ENCODE measurements at places on chromosomes 4 and X. TPM values are rescaled to one million over a fixed set of nuclear protein-coding genes. Genes with fewer than 3 reads are reported as not detected.

GRCh38 chr4:122329876-122330565 is 48.8 kb upstream of the ADAD1 start:
- DNase-seq = no peak

DNA sequence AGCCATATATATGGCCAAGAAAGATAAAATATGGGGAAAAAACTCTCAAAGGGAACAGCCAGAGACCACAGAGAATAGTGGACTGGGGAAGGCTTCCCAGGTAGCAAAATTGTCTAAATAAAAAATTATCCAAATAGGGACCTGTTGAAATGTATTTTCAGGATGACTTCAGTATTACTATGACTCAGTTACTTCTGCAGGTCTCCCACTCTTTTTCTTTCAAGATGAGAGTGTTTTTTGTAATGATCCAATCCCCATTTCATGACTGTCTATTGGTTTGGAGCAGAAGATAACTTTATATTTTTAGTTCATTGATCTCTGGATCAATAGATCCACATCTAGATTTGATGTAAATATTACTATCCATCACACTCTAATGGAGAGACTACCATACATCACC is 372.1 kb upstream of the EMCN start:
- DNase-seq = no peak

GRCh38 chr4:183556947-183557346 is 52.1 kb downstream of the ING2 start:
- DNase-seq = no peak

DNA sequence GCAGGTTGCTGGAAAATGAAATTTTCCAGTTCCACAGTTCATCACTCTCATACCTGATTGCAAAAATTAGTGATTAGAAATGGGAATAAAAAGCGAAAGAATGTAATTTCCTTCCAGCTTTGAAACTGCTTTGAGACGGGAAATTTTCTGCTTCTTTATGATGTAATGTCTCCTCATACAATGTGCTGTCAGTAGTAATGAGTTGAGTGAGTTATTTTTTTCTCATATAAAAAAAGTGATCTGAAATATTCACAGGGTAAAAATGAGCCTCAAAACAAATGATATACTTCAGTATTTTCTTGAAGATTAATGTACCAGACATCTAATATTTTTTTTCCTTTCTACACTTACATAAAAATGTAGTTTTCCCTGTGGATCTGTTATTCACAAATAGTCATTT is 179.1 kb upstream of the FAT4 start:
- DNase-seq = no peak

DNA sequence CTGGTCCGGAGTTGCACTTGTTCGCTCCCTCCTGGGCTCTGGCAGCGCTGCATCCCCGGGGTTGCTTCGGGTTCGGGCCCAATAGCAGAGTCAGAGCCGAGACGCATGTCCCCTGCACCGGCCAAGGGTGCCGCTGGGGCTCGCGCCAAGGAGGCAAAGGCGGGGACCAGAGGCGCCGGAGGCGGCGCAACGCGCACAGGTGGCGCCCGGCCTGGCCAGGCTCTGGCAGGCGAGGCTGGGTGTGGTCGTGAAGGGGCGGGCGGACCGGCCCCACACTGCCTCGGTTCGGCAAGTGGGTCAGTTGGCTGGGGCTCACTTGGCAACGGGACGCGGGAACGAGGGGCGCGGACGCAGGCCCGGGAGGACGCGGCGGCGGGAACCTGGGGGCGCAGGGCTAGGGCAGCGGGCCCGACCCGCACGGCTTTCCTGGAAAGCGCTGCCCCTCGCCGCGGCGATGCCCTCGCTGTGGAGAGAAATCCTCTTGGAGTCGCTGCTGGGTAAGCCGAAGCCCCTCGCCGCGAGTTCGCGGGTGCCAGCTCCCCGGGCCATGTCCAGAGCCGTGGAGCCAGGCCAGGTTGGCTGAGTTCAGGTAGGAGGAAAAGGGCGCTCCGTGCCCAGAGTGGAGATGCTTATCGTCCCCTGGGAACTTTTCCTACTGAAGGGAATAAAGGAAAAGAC is at the start of gene CWH43:
Gene CWH43 (plus strand): TSS at position 300 of the 678 bp plus-strand sequence. CDS start 155 bp downstream, at position 455.
- DNase-seq = no peak

DNA sequence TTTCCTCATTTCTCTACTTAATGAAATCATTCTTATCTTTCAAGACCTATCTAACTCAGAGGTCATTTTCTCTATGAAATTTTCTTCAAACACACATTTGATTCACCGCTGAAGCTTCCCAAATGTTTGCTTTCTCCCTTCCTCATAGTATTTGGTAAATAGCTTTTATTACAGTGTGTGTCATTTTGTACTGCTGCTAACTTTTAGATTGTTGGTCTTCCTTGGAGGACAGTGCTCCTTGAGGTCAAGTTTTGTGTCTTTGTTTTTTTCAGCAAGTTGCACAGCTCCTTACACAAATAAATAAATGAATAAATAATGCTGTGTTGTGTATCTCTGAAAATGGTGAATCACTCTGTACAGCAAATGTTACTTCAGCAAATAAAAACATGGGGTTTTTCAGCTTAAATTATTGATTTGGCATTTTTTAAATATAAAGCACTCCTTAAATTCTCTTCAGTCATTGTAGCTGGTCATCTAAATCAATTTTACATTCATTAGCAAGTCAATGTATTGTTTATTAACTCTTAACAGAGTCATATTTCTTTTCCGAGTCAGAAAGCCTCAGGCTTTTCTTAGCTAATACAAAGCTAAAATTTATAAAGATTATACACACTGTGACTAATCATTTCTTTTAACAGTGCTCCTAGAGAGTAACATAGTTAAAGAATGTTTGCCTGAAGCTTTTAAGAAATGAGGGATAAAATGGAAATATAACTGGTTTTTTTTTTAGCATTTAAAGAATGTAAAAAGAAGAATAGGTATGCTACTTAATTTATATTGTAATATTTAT is 30.1 kb upstream of the MAD2L1 start:
- DNase-seq = no peak

- DNase-seq = no peak
Observed at GRCh38 chrX:116010939-116011338, 159.6 kb upstream of the AGTR2 start.

- DNase-seq = no peak
Observed at GRCh38 chr4:128364565-128364964, 77.0 kb upstream of the PGRMC2 start.

GRCh38 chr4:99564921-99565320 is 1.1 kb upstream of the TRMT10A start:
- no peak for DNase-seq

- no peak for DNase-seq
Observed at GRCh38 chr4:151803246-151803645, 42.4 kb upstream of the GATB start.

Gene CNGA1
- total RNA-seq = 0.43 TPM

DNA sequence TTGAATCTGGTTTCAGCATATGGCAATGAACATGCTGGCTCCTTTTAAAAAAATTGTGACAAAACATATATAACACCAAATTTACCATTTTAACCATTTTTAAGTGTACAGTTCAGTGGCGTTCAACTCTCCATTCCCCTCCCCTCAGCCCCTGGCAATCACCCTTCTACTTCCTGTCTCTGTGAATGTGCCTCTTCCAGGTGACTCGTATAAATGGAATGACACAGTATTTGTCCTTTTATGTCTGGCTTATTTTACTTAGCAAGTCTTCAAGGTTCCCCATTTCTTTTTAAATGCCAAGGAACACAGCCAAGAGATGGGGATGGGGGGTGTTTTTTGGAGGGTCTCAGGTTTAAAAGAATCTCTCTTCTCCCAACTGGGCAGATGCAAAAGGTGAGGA is 35.4 kb upstream of the BCLAF3 start:
- peak; percentile 6 for DNase-seq

DNA sequence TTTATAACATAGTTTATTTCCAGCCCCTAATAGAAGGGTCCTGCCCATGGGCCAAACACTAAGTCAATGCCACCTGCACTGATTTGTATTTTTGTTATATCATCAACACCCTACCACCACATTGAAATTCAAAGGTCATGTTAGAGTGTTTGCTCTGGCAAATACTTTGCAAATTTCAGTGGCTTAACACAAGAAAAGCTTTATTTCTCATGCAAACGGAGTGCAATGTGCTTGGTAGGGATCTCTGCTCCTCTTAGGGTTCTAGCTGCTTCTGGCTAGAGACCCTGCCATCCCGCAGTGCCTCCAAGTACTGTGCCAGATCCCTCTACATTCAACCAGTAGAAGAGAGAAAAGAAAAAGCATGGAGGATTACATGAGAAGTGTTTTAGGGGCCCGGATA is 230.8 kb upstream of the TET2 start:
- no peak for DNase-seq

Data from NCI-H460 (cell line).